ENCODE measurements at places on chromosomes 5 and 9. TPM values are rescaled to one million over a fixed set of nuclear protein-coding genes. Genes with fewer than 3 reads are reported as not detected.

GRCh38 chr5:135719428-135720063, 114.9 kb upstream of the SLC25A48 start:
- H3K27me3 ChIP-seq: no peaks in the 10 kb centered on the region
- DNase-seq: no peak
- no peak overlapping the region for H3K4me3 ChIP-seq
- no peaks in the 10 kb centered on the region for H3K4me1 ChIP-seq
- no peaks in the 10 kb centered on the region for H3K36me3 ChIP-seq

DNA sequence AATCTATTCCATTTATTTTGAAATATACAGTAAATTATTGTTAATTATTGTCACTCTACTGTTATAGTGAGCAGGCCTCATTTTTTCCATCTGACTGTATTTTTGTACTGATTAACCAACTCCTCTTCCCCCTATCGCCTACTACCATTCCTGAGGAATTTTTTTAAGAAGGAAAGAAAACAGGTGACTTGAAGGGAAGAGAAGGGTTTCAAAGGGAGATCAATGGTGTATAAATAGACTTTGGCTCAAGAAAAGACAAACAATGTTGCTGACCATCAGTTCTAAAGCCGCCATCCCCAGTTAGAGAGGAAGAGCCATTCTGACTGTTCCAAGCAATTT, 69.7 kb downstream of the BAAT start:
- no peak for DNase-seq
- no peak overlapping the region for H3K4me3 ChIP-seq
- H3K36me3 ChIP-seq: no peaks in the 10 kb centered on the region
- no peak overlapping the region for H3K27ac ChIP-seq
- H3K4me1 ChIP-seq: no peaks in the 10 kb centered on the region
- H3K27me3 ChIP-seq: no peaks in the 10 kb centered on the region

DNA sequence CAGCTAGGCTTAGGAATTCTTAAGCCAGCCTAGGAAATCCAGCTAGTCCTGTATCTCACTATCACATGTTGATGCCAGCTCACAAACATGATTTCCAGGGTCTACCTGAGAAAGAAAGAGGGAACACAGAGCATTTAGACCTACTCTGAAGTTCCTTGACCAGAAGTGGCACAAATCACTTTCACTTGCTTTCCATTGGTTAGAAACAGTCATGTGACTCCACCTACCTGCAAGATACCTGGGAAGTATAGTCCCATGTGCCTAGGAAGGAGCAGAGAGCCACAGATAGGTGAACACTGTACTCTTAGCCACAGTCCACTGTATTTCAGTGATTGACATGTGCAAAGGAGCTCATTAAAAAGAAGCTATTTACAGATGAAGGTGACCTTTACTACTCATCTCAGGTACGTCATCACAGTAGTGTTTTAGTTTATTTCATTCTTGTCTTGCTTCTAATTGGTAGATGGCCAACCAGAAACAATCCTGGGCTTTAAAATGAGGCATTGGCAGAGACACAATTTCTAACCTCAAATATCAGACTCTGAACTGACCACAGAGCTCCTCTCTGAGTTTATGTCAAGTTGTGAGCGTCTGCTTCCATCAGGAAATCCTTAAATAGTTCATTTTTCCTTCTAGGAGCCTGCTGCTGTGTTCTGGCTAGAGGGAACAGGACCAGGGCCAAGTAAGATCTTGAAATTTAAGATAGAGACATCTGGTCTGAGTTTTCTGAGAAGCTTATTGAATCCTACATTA, 340.7 kb downstream of the TLE4 start:
- no peak overlapping the region for H3K4me3 ChIP-seq
- H3K27ac ChIP-seq: no peak overlapping the region
- no peaks in the 10 kb centered on the region for H3K36me3 ChIP-seq
- no peak for DNase-seq
- no peaks in the 10 kb centered on the region for H3K4me1 ChIP-seq

GRCh38 chr9:23413541-23413940, 412.5 kb downstream of the ELAVL2 start:
- no peak for DNase-seq
- H3K4me3 ChIP-seq: no peak overlapping the region
- no peaks in the 10 kb centered on the region for H3K27me3 ChIP-seq
- no peaks in the 10 kb centered on the region for H3K36me3 ChIP-seq
- H3K27ac ChIP-seq: no peak overlapping the region

GRCh38 chr5:161900981-161901380, 53.1 kb downstream of the GABRA1 start:
- no peak for DNase-seq
- H3K4me1 ChIP-seq: no peaks in the 10 kb centered on the region

Gene HTR1A
- total RNA-seq: not detected

Gene FOXD1
- not detected for total RNA-seq

Gene GPR150
- total RNA-seq: 2.4 TPM

Gene HNRNPH1
- 1,625 TPM for total RNA-seq

All from CD4-positive, alpha-beta memory T cell (primary cell).